ENCODE measurements at places on chromosomes 7 and 10. TPM values are rescaled to one million over a fixed set of nuclear protein-coding genes. Genes with fewer than 3 reads are reported as not detected.

GRCh38 chr10:96501985-96502384 is 11.7 kb downstream of the TLL2 start:
- DNase-seq = no peak

Gene EPDR1
- total RNA-seq = 149 TPM

Gene CH25H
- not detected for total RNA-seq

- no peak for DNase-seq
Measured at GRCh38 chr7:101216860-101217387, 457 bp downstream of the PLOD3 start.

GRCh38 chr10:67114945-67115344 is 189.1 kb downstream of the LRRTM3 start:
- DNase-seq = no peak

- DNase-seq = no peak
Measured at GRCh38 chr7:30175180-30175579, 40.4 kb downstream of the MTURN start.

GRCh38 chr10:73529089-73529832 is 33.4 kb upstream of the PPP3CB start:
- DNase-seq = peak; percentile 74

Gene MYO3A
- total RNA-seq = not detected

Gene TMEM184A
- total RNA-seq = 1.3 TPM

GRCh38 chr10:32961895-32962369 is 3.9 kb upstream of the ITGB1 start:
- no peak for DNase-seq

GRCh38 chr7:26449175-26450165 is 157.8 kb downstream of the SNX10 start:
- peak; percentile 25 for DNase-seq

DNA sequence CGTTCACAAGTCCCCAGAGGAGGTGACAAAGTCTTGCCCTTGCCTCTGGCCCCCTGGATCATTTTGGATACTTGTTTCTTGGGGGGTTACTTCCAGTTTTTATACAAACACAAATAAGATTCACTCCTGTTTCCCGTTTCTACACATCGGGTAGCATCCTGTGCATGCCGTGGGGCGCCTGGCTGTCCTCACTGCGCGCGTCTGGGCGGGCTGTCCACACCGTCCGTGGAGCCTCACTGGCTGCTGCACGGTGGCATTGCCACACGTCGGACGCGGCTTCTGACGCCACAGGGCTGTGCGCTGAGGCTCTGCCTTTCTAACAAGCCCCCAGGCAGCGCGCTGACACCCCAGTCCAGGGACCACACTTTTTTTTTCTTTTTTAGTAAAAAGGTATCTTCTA is 18.4 kb downstream of the BNIP3 start:
- DNase-seq = no peak

- peak; percentile 35 for DNase-seq
Measured at GRCh38 chr7:47714669-47715607, 133.0 kb upstream of the TNS3 start.

GRCh38 chr7:137592232-137592896 is 248.8 kb upstream of the PTN start:
- peak; percentile 56 for DNase-seq

DNA sequence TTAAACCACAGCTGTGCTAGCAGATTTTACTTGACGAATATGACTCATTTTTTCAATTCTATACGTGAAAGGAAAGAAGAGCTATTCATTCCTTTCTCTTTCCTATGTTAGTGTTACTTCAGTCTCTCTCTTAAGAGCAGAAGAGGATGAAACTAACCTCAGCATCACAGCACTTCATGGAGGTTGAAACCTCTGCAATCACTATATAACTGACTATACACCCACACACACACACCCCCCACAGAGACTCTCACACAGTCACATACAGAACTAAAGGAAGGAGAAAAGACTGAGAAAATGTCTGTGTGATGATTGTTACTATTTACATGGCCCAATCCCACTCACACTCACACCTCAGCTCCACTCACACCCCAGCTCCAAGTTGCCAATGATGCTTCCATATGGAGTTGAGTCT is 104.2 kb downstream of the KIF20B start:
- DNase-seq = no peak

DNA sequence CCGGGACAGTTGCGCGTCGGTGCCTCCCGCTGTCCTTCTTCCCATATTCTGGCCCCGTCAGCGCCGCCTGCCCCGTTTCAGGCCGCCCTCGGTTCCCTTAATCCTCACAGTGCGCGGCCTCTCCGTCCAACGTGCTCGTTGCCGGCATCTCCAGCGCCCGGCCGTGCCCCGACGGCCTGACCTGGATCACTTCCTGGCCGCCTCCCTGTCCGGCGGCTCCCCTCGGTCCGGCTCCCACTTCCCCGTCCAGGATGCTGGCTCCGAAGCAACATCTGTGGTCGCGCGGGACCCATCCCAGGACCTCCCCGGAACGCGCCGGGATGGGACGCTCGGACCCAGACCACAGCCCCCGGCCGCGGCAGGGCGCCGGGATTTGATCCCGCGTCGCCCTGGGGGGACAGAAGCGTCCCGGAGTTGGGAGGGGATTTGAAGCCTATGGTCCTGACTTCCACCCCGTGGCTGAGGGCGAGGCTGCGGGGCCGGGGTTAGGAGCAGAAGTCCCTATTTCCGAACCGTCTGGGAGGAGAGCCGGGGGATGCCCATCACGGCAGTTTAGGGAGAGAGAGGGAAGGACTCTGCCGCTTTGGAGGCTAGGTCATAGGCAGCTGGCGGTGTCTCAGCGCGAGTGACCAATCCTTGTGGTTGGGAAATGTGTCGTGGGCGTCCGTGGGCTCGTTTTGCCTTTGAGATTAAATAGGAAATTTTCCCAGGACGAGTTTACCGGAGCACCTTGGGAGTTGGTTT is 53.8 kb downstream of the KCTD7 start:
- DNase-seq = peak; percentile 73

- no peak for DNase-seq
Measured at GRCh38 chr10:79605308-79605707, 5.4 kb upstream of the SFTPA1 start.

GRCh38 chr10:79502561-79503309 is 9.6 kb upstream of the EIF5AL1 start:
- no peak for DNase-seq

DNA sequence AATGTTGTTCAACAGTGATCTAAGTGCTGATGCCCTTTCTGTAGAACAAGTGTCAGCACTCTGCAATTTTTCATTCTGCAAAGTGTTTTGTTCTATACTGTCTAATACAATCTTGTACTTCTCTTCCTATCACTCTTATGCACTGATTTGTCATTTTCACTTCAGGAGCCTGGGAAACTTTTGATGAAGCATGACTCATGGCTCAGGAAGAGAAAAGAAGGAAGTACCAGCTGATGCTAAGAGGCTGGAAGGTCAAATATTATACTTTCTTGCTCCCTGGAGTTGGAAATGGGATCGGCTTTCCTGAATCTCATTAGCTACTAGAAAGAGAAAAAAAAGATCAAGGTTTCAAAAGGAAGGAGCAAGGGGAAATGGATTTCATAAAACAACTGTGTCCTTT is 45.8 kb downstream of the DGKI start:
- no peak for DNase-seq

Gene KEL
- total RNA-seq = not detected

DNA sequence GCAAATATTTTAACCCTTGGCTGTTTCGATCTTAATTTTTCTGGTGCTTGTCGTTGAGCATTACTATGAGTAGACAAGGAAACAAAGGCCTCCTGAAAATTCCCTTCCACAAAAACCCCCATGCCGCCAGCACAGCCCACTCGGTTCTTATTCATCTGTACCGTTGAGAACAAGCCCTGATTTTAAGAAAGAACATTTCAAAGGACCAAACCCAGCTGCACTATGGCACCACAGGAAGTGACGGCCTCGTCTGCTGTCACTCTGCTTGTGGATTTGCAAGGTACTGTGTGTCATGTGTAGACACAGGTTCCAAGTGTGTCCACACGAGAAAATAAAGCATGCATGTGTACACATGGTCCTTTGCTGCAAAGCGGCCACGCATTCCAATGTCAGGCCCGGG is 285.2 kb downstream of the DNAJB6 start:
- DNase-seq = no peak

DNA sequence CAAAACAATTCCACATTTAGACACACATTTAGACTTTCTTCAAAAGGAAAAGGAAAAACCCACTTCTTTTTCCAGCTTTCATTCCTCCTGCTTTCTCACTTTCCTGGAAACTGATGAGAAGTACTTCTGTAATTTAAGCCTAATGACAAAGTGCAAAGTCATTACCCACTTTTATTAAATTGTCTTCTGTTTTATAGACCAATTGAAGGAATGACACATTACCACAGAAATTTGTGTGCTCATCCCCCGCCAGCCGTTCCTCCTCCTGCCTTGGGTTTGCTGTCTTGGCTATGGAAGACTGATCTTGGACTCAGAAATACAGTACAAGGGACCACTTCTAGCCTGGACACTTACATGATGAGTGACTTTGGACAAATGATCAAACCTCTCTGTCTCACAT is 717.8 kb downstream of the SORCS3 start:
- DNase-seq = no peak

Gene CALU
- 91.8 TPM for total RNA-seq

GRCh38 chr7:7920481-7920880 is 48.1 kb upstream of the GLCCI1 start:
- DNase-seq = no peak

- no peak for DNase-seq
Measured at GRCh38 chr7:26451997-26452396, 160.3 kb downstream of the SNX10 start.

Gene LIPK
- total RNA-seq = not detected

DNA sequence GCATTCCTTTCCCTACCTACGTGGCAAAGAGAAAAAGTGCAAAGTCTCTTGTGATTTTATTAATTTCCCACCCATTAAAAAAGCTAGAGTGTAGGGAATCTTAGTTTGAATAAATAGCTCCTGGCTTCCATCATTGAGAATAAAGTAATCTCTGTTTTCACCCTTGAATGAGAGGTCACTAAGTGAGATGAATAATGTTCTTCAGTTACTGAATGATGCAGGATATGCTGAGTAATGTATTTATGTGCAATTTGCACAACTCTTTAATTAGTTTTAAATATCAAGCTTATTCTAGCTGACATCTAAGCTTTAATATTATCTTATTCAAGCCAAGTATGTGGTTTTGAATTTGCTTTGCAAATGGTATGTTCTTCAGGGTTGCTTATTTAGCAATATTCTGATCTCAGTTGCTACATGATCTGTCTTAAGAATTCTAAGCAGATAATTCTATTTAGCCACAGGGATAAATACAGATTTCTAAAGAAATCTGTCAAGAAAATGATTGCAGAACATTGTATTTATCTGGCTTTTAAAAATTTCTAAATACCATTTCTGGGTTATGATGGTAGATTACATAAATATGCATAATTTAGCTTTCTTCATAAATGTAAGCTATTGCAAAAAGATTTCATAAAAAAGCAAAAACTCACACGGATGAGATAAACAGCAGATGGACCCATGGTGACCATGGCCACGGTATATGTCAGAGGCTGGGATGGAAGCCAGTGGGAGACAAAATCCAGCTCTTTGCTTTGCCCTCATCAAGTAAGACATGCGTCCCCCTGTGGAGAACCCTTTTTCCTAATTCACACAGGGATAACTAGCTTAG is 141.0 kb downstream of the MACC1 start:
- DNase-seq = no peak

- no peak for DNase-seq
Measured at GRCh38 chr10:17685233-17685840, 41.4 kb downstream of the STAM start.

DNA sequence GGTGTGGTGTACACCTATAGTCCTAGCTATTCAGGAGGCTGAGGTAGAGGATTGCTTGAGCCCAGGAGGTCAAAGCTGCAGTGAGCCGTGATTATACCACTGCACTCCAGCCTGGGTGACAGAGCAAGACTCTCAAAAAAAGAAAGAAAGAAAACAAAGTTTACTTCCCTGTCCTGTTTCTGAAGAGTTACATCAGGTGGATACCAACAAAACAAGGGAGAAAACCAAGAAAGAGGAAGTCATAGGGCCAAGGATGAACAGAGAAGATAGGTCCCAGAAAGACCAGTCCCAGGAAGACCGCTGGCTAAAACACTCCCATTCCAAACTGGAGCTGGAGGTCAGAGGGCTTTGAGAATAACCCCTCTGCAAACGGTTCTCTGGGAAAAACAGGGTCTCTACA is 13.5 kb downstream of the MACROH2A2 start:
- no peak for DNase-seq

Gene IKZF1
- total RNA-seq = 14.2 TPM

DNA sequence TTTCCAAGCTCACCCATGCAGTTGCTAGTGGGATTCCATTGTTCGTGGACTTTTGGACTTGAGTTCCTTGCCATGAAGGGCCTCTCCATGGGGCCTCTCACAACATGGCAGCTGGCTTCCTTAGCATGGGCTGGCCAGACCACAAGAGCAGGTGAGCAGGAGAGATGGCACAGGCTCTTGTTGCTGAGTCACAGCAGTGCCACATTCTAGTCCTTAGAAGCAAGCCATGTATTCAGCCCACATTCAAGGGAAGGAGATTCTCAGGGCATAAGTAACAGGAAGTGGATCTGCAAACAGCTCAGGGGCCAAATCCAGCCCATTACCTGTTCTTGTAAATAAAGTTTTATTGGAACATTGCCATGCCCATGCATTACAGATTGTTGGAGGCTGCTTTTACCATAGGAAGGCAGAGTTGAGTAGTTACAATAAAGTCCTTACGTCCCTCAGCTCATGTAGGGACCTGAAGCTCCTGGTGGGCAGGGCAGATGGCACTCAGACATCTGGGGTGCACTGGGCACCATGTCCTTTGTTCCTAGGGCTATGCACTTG is 481.5 kb upstream of the FOXK1 start:
- no peak for DNase-seq

DNA sequence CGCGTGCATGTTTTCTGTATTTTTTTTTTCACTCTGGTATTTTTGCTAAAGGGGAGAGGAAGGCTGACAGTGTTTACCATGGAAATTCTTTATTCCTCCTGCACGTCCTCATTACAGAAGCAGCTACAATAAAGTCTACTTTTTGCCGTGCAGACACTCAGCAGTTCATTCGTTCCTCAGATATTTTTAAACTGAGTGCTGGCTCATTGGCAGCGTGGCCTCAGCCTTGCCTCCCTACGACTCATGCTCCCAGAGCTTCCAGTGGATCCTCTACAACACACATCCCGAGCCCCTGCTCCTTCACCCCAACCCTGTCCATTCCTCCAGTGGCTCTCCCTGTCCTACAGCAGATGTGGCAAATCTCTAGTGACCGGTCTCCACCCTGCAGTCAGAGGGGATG is 239.2 kb upstream of the ZMIZ1 start:
- DNase-seq = no peak

GRCh38 chr10:119425102-119425880 is 117.2 kb downstream of the RGS10 start:
- no peak for DNase-seq

DNA sequence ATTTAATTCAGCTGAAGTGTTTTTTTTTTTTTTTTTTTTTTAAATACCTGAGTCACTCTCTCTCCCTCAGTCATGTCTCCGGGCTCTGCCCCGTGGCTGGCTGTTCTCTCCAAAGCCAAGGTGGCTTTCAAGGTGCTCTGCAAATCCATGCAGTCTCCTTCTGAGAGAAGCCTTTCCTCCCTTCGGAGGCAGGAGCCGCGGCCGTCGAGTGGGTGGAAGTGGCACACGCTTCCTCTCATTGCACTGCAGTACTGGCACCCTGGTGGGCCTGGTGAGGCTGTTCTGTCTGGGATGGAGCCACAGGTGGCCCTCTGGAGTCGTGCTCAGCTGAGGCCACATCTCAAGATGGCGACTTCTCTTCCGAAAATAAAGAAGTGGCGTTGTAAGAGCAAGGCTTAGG is 221.8 kb downstream of the GLRX3 start:
- DNase-seq = no peak

GRCh38 chr7:139692723-139693122 is 85.1 kb downstream of the HIPK2 start:
- no peak for DNase-seq

All from adrenal gland (tissue), 19 donors.